ENCODE measurements at places on chromosomes 11 and 22.
A peak's percentile ranks its signal among the peaks of the same experiment; 100 is the strongest.

GRCh38 chr11:31340903-31341572, 28.5 kb downstream of the DCDC1 start:
- no peak for DNase-seq

DNA sequence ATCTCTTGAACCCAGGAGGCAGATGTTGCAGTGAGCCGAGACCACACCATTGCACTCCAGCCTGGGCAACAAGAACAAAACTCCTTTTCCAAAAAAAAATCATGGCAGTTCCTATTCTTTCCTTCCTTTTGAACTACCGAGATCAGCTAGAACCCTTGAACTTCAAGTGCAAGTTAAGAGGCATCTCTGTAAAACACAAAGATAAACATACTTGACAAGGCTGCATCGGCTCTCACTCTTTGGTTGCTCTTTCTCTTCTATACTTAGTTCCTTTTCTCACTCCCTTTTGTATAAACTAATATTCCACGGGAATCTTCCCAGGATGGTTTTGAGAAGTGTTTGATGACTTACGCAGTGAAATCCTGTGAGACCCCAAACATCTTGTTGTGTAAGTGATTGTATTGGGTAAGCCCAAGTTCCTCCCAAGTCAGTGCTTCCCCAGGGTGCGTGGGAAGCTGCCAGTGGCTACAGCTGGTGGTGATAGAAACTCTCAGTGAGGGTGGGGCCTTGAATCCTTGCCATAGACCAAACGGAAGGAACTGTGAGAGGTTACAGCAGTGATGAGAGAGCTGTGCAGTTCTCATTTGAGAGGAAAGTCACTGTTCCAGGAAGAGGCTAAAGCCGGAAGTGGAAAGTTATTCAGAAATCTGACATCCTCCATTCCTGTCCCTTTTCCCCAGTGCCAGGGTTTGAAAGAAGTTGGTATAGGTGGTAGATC, 24.1 kb upstream of the CDC42EP2 start:
- DNase-seq = no peak

DNA sequence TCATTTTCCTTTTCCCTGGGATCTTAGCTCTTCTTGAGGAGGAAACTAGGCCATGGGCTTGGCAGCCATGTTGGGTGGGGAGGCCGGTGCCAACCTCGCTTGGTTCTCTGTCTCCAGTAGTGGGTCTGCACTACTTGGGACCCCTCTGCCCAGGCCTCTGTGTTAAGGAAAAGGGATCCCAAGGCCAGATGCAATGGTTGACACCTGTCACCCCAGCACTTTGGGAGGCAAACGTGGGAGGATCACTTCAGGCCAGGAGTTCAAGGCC, 1.9 kb upstream of the ZDHHC8 start:
- no peak for DNase-seq

- DNase-seq = no peak
Measured at GRCh38 chr11:130177782-130178181, 18.2 kb downstream of the ST14 start.

- no peak for DNase-seq
Measured at GRCh38 chr11:2265396-2265795, 5.0 kb downstream of the ASCL2 start.

GRCh38 chr11:94780432-94780831, 12.3 kb downstream of the AMOTL1 start:
- no peak for DNase-seq

DNA sequence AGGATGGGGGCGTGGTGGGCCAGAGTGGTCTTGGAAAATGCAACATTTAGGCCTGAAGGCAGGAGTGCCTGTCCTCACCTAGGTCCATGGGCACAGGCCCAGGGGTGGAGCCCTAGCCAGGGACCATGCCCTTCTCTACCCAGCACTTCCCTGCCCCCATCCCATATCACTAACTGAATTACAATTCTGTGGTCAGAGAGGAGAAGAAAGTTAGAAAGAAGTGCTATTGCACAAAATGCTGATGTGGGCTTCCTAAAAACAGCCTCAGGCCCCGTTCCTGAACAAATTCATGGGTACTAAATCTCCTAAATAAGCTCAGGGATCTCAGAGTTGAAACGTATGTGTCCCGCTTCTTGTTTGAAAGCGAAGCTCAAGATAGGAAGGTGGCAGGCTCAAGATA, 3.5 kb upstream of the ASRGL1 start:
- no peak for DNase-seq

GRCh38 chr11:82831364-82831763, 68.9 kb downstream of the PRCP start:
- DNase-seq = no peak

DNA sequence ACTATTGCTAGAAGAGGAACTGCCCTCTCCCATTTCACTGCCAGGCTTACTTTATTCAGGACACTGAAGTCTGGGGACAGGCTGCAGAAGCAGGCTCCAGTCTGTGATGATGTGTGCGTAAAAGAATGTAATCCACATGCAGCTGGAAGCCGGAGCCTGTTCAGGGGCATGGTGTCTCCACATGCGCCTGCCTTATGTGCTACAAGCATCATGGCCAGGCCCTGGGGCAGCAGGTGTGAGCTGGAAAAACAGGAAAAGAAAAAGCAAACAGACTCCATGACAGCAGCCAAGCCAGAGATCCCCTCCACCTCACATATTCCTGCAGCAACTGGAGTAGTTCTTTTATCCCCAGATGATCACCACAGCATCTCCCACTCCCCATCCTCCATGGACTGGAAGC, 33.4 kb downstream of the ARFGAP2 start:
- DNase-seq = peak; percentile 84

- DNase-seq = peak; percentile 19
Measured at GRCh38 chr11:129189646-129190045, 2.5 kb downstream of the ARHGAP32 start.

- DNase-seq = no peak
Measured at GRCh38 chr22:50281957-50282356, 11.8 kb upstream of the MAPK11 start.

DNA sequence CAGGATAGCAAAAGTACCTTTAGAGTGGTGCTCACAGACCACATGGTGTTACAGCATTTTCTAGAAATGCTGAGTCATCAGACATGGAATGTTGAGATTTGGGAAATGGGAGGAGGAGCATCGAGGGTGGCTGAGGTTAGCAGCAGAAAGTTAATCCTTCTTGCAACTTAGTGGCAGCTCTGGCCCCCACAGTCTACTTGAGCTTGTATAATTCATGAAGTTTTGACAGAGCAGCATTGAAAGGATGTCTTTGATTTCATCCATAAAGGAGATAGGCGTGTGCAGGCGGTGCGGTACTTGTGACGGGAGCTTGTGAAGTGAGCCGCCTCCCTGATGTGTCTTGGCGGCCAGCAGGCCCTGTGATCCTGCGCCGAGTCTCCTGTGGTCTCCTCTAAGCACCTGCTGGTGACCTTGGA, 330.5 kb downstream of the TBC1D22A start:
- DNase-seq = peak; percentile 35

- no peak for DNase-seq
Measured at GRCh38 chr11:112902361-112903011, 58.7 kb upstream of the NCAM1 start.

GRCh38 chr11:4084406-4085125, 10.0 kb upstream of the RRM1 start:
- DNase-seq = no peak

DNA sequence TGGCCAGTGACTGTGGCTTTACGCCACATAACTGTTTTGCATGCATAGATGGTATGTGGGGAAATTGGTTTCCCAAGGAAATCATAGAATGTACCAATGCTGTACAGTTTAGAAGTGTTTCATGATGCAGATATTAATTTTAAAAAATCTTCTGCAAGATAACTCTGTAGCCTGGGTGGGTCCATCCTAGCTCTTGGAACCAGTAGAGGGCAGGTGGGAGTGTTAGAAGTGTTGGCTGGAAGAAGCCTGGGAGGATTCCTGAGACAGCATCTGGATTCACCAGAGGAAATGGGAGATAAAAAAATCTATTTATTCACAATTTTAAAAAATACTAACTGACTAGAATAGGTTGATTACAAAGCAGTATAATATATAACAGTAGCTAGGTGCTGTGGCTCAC, 139.9 kb upstream of the GRIA4 start:
- DNase-seq = no peak

- DNase-seq = peak; percentile 89
Measured at GRCh38 chr11:7973011-7973410, 7.8 kb upstream of the NLRP10 start.

GRCh38 chr22:24090581-24090980, 79.5 kb downstream of the CABIN1 start:
- DNase-seq = no peak

- DNase-seq = no peak
Measured at GRCh38 chr22:28911304-28911690, 27.9 kb downstream of the ZNRF3 start.

DNA sequence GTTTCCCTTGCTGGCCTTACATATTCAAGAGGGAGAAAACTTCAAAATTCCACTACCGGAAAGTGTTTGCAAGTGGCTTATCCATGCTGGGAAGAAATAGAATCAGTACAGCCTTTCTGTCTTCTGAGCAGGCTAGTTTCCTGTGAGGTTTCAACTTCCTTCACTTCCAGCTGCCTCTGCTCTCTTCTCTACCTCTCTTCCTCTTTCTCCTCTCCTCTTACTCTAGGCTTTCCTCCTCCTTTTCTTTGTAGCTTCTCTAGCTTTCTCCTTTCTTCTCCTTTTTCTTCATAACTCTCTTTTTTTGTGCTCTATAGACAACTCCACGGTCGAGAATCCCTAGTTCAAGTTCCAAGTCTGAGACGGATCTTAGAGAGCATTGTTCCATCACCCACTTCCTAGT, 421.8 kb downstream of the ETS1 start:
- DNase-seq = no peak

DNA sequence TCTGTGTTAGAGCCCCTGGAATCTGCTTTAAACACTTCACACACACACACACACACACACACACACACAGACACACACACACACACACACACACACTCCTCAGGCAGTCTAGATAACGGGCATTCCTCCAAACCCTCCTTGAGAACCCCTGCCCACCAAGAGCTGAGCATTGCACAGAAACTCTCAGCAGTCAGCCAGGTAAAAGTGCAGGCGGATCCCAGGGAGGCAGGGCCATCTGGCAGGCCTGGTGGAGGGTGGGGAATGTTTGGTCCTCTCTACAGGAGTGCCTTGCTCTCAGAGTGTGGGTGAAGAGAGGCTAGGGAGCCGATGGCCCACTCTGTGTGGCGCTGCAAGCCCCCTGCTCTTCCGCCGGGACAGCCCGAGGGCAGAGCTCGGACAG, 190.2 kb downstream of the BUD13 start:
- no peak for DNase-seq

GRCh38 chr11:65559951-65560537, 1.9 kb upstream of the LTBP3 start:
- peak; percentile 81 for DNase-seq

DNA sequence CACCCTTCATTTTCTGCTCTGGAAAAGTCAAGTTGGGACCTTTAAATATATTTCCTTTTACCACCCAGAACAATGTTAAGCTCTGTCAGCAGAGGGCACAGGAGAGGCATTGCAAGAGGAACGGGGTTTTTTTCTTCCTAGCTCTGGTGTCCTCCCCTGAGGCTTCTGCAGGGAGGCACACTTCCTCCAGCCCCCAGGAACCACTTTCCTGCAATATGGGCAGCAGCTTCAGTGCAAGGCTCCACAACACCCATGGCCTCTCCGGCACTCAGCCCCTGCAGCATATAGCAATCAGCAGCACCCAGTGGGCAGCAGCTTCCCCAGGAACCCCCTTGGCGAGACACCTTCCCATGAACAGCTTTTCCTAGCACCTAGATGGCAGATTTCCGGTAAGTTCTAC, 101.4 kb downstream of the SYT9 start:
- DNase-seq = no peak

GRCh38 chr11:8389029-8389996, 125.6 kb upstream of the LMO1 start:
- DNase-seq = no peak

- no peak for DNase-seq
Measured at GRCh38 chr11:3830088-3830487, 10.7 kb downstream of the RHOG start.

DNA sequence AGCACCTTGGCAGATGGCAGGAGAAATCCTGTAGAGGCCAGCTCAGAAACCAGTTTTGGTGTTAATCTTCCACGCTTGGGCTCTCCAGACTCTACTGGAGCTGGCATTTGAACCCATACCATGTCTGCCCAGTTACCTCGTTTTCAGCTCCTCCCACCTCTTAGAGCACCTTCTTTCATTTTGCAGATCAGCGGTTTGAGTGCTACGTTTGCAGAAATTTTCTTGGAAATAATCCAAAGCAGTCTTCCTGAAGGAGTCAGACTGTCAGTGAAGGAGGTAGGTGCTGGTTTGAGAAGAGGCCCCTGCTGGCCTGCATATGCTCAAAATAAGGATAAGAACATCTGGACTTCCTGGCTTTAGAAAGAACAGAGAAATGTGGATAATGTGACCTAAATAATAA, 13.7 kb downstream of the COA4 start:
- DNase-seq = no peak

GRCh38 chr11:63214093-63214492, 29.3 kb downstream of the SLC22A25 start:
- DNase-seq = no peak

DNA sequence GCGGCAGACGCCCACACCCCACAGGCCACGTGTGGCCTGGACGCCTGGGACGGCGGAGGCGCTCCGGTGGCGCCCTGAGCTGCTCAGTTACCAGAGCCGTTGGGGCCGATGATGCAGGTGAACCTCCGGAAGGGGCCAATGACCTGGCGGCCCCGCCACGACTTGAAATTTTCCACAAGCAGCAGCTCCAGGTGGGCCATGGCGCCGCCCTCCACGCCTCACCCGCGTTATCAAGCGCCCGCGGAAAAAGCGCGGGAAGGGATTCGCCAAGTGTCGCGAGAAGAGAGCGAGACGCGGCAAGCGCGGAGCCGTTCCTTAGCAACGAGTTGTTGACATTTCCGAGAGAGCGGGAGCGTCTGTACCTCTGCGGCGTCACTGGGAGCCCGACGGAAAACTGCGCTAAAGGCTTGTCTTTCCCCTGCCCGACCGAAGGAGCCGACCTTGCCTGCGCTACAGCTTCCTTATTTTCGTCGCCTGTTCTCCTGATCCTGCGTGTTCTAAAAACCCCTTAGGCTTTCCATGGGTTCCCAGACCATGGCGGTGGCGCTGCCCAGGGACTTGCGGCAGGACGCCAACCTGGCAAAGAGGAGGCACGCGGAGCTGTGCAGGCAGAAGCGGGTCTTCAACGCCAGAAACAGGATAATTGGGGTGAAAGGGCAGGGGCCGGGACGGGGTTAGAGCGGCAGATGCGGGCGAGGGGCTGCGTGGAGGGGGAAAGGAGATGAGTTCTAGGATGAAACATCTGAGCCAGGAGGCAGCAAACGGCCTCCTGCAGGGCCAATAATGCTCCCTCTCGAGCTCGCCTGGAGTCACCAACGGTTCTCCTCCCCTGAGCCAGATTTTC, at the start of the genes RIBC2 and SMC1B:
RIBC2 (plus strand) TSS at position 326 of the 844 bp plus-strand sequence; CDS start at position 520, 194 bp downstream.
SMC1B (minus strand) TSS at position 232 of the 844 bp plus-strand sequence; CDS start at position 200, 32 bp downstream.
- DNase-seq = peak; percentile 25

DNA sequence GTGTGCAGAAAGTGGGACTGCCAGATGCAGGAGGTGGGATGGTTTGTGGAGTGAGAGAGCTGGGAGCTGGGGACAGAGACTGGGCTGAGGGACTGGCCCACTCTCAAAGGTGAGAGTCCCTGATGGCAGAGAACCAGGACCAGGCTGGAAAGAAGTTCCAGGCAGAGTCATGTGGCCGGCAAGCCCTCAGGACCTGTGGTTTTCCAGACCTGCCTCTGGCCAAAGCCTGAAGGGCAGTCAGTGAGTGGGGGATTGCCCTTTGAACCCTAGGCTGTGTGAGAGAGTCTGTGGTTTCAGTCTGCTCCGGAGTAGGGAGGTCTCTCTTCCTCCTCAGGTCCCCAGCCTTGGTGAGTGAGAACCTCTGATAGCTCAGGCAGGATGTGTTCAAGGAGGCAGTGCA, 17.0 kb downstream of the KCNC1 start:
- DNase-seq = no peak

GRCh38 chr22:23219822-23220484, 39.6 kb downstream of the BCR start:
- no peak for DNase-seq

GRCh38 chr11:20088397-20089225, 71.7 kb downstream of the DBX1 start:
- DNase-seq = no peak
